Cardiac septum (tissue), 1 donor: ENCODE measurements at places on chromosomes 4 and X. TPM values are rescaled to one million over a fixed set of nuclear protein-coding genes. Genes with fewer than 3 reads are reported as not detected.

Gene EDNRA
- 15.4 TPM for total RNA-seq

Gene LPAR4
- 0.40 TPM for total RNA-seq

GRCh38 chr4:42710329-42710728 is 53.4 kb upstream of the ATP8A1 start:
- no peak for DNase-seq

- DNase-seq: no peak
Measured at GRCh38 chrX:96407501-96407900, 277.1 kb upstream of the DIAPH2 start.

DNA sequence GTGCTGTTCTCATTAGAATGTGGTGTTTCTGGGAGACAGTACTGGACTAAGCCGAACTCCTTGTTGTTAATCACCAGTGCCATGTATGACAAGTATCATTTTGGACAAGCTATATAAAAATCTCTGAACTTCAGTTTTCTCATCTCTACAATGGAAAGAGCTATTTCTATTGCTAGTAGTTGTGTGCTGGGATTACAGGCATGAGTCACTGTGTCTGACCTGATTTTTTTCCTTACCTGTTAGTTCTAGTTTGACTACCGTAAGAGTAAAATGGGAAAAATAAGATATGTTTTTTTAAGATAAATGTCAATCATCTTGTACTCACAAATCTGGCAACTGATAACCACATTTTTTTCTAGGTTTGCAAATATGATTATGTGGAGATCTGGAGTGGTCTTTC is 192.3 kb downstream of the TLL1 start:
- no peak for DNase-seq

Gene DUSP21
- total RNA-seq: not detected

- no peak for DNase-seq
Measured at GRCh38 chr4:174503079-174503715, 19.1 kb downstream of the HPGD start.

GRCh38 chrX:134793978-134794377 is 135.7 kb upstream of the PLAC1 start:
- no peak for DNase-seq

Gene IBSP
- not detected for total RNA-seq

- DNase-seq: no peak
Measured at GRCh38 chr4:70397580-70397979, at the start of gene OPRPN. TSS of gene OPRPN (plus strand) at chr4:70397940. CDS start at chr4:70399286, 1,346 bp downstream.

GRCh38 chrX:16963216-16963615 is 16.8 kb downstream of the REPS2 start:
- no peak for DNase-seq

DNA sequence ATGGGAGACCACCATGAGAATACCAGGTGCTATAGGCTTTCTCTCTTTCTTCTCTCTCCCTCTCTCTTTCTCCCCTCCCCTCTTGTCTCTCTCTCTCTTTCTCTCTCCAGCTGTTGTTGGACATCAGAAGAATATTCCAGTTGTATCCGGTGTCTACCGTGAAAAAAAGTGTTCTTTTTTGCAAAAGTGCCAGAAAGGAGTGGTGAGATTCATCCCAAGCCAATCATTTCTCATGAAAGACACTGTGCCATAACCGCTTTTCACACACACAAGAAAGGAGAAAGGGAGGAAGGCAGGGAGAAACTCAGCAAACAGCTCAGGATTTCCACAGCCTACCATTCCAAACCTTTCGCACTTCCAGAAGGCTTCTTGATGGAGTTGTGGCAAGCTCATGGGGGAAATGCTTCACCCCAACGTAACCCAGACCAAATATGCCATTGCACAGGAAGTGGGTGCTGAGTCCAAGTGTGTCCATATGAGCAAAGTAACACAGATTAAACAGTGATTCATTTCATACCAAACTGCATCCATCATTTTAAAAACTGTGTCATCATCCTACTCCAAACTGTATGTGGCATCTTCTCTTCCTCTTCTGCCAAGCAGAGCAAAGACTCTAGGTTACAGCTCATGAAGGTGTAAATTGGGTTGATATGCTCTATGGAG is 224.0 kb downstream of the APBB2 start:
- DNase-seq: no peak

GRCh38 chr4:26330946-26331345 is 10.1 kb downstream of the RBPJ start:
- DNase-seq: no peak

- no peak for DNase-seq
Measured at GRCh38 chr4:6900181-6900812, 9.3 kb upstream of the TBC1D14 start.

DNA sequence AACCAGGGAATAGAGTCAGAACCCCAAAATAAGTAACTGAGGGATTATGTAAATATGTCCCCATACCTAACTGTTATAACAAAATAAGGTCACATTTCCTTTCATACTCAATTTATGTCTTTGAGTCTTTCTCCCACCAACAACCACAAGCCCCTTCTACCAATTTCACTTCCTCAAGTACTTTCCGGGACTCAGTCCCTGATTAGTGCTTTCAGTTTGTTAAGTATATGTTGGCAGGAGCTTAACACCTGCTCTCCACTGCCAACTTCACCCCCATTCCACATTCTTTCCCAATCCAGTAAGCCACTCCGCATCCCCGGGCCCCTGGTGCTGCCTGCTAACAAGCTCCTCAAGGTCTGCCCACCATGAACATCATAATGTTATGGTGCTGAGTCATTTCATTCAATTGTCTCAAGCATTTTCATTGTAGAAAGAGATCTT is 71.3 kb upstream of the SPRY1 start:
- no peak for DNase-seq
